ENCODE measurements at places on chromosomes 16 and 17. TPM values are rescaled to one million over a fixed set of nuclear protein-coding genes. Genes with fewer than 3 reads are reported as not detected.

DNA sequence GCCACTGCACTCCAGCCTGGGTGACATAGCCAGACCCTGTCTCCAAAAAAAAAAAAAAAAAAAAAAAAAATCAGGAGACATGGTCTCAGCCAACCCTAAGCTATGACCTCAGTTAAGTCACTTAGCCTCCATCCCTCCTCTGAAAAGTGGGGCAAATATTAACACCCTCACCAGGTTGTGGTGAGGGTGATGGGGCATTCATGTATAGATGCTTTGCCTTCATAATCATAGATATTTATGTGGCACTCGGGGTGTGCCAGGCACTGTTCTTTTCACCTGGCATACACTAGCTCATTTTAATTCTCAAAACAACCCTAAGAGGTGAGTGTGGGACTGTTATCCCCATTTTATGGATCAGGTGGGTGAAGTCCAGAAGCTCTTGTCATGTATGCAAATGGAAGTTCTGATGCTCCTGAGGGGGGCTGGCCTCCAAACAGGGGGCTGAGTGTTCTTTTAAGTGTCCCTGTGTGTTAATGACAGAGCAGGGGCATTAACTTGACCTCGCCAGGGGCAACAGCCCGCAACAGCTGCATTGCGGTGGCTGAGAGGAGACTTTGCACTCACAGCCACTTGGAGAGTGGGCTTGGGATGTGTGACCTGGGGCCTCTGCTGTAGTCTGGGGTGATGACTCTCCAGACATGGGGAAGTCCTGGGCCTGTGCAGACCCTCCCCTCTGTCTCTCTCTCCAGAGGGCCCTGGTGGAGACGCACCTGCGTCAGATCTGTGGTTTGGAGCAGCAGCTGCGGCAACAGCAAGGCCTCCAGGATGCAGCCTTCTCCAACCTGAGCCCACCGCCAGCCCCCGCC, 4.1 kb downstream of the TBKBP1 start:
- no peaks in the 10 kb centered on the region for H3K27me3 ChIP-seq
- no peak for DNase-seq
- no peaks in the 10 kb centered on the region for H3K36me3 ChIP-seq

- no peak overlapping the region for H3K4me3 ChIP-seq
- DNase-seq, result no peak
- H3K36me3 ChIP-seq, result no peaks in the 10 kb centered on the region
- H3K4me1 ChIP-seq, result peaks cover 6% of the 10 kb centered on the region
Observed at GRCh38 chr16:49055824-49056545, 225.7 kb downstream of the CBLN1 start.

The IGFBP4 gene
- 56.1 TPM for total RNA-seq

DNA sequence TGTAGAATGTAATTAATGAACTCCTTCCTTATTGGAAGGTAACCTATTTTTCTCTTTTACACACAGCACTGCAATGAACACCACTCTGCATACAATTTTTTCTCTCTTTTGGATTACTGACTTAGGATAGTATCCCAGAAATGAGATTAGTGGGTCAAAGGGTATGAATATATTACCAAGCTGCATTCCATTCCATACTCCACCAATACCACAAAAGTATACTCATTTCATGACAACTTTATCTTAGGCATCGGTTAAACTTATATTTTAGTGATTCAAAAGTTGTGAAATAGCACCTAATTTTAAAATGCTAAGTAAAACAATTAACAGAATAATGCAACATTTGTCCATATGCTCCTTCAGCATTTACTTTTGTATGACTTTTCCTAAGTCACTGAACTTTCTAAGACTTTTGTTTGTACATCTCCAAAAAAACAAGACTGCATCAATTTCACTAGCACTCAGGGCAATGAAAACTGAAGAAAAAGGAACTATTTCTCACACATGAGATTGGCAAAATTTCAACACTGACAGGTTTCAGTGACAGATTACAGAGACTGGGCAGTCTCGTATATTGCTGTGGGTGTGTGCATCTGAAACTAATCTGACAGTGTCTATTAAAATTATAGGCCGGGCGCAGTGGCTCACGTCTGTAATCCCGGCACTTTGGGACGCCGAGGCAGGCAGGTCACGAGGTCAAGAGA, 32.1 kb downstream of the HELZ start:
- H3K27ac ChIP-seq, result no peak overlapping the region
- peaks cover 2% of the 10 kb centered on the region for H3K36me3 ChIP-seq
- no peak overlapping the region for H3K4me3 ChIP-seq
- no peak for DNase-seq
- peaks cover 7% of the 10 kb centered on the region for H3K4me1 ChIP-seq

DNA sequence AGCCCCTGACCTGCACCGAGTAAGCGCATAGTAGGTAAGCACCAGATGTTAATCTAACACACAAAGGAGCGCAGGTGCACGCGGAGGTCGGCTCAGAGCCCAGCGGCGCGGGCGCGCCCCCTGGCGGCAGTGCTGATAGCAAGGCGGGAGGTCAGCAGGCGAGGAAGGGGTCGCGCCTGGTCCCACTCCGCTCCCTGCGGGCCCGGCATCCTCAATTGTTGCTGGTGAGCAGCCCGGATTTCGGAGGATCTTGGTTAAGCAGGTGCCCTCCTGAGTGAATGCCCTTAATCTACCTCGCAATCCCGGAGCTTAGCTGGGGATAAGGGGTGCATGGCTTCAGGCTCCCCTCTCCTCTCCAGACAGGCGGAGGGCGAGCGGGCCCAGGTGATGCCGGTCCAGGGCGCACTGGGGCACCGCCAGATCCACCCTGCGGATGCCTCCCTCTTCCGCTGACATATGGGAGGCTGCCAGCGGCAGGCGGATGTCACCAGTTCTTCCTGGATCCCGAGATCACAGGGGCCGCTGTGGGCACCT, 4.0 kb upstream of the WNT3 start:
- peaks cover 64% of the 10 kb centered on the region for H3K27me3 ChIP-seq
- no peak overlapping the region for H3K27ac ChIP-seq
- H3K4me3 ChIP-seq, result no peak overlapping the region
- H3K4me1 ChIP-seq, result peaks cover 20% of the 10 kb centered on the region
- DNase-seq, result no peak

DNA sequence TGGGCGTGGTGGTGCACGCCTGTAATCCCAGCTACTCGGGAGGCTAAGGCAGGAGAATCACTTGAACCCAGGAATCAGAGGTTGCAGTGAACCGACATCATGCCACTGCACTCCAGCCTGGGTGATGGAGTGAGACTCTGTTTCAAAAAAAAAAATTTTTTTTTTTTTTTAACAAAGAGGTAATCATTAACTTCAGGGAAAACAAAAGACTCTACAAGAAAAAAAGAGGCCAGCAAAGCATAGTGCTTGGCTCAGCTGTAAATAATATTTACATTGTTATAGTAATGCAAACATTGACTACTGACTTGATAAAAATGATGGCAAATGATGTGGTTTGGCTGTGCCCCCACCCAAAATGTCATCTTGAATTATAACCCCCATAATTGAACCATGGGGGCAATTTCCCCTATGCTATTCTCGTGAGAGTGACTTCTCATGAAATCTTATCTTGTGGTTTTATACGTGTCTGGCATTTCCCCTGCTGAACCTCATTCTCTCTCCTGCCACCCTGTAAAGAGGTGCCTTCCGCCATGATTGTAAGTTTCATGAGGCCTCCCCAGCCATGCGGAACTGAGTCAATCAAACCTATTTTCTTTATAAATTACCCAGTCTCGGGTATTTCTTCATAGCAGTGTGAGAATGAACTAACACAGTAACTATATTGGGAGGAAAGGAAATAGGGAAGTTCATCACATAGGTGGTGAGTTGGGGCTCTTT, 12.7 kb upstream of the SSTR2 start:
- peaks cover 3% of the 10 kb centered on the region for H3K36me3 ChIP-seq
- DNase-seq, result no peak
- no peak overlapping the region for H3K4me3 ChIP-seq
- no peak overlapping the region for H3K27ac ChIP-seq

DNA sequence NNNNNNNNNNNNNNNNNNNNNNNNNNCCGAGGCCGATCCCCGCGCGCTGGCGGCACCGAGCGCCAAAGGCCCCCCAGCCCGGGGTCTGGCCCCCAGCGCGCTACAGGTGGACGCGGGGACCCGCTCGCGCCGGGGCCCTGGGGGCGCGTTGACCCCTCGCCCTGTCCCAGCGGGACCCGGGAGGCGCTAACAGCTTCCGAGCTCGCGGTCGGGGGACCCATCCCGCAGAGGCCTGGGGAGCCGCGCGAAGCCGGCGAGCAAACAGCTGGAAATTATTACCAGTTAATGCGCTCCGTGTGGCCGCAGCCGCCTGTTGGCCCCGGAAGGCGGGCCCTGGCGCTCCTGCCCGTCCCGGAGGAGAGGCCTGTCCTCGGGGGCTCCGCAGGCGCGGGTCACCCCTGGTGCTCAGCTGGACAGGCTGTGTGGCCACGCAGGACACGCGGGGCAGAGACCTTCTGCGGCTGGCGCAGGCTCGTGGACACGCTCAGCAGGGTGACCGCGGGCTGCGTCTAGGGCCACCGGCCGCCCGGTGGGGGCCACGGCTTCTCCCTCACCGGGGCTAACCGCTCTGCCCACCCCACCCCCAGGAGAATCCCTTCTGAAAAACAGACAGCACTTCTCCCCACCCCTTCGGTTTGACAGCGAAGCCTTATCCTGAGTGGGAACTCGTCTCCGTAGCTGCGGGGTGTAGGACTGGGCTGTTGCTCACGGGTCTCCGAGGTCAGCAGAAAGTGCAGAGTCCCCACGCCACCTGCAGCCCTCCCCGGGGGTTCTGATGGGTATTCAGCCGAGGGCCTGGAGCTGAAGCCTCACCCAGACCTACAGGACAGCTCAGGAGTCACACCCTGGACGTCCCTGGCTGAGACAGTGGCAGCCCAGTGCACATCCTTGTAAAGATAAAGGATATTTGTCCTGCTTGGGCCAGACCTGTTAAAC, 138.7 kb upstream of the RPH3AL start:
- no peak overlapping the region for H3K27ac ChIP-seq
- H3K27me3 ChIP-seq, result peaks cover 30% of the 10 kb centered on the region
- peak; percentile 49 for DNase-seq

DNA sequence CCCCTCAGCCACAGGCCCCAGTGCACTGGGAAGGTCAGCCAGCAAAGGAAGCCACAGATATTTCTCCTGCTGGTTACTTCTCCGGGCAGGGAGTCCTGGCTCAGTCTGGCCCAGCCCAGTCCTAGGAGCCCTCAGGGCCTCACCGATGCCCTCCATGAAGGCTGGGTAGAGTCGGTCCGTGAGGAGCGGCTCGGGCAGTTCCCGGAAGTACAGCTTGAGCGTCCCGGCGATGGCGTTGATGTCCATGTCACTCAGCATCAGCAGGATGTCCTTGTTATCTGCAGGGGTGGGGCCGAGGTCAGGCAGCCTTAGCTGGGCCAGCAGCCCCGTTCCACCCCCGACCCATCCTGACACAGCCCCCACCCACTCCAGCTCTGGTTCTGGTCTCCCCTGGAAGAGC, 13.7 kb downstream of the TIMM22 start:
- H3K27ac ChIP-seq, result peak overlapping the region; percentile 19
- H3K27me3 ChIP-seq, result no peaks in the 10 kb centered on the region
- DNase-seq, result no peak
- no peaks in the 10 kb centered on the region for H3K36me3 ChIP-seq
- H3K4me1 ChIP-seq, result no peaks in the 10 kb centered on the region
- H3K4me3 ChIP-seq, result no peak overlapping the region

DNA sequence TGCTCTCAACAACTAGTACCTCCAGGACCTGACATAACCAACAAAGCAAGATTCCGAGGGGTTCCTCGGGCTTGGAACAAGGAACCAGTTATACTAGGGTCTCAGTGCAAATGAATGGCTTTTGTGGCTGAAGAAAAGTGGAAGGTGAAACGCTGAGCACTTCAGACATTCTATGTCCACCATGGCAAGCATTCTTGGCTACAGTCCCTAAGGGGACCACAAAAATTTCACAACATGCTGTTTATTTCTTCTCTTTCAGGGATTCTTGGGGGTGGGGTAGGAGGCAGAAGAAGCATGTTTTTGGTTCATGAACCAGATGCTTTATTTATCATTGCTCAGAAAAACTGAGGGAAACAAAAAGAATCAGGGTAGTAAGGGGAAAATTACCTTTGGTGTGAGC, 479.9 kb upstream of the CDH11 start:
- H3K36me3 ChIP-seq, result peaks cover 5% of the 10 kb centered on the region
- H3K27me3 ChIP-seq, result peaks cover 7% of the 10 kb centered on the region
- no peak for DNase-seq
- peaks cover 33% of the 10 kb centered on the region for H3K4me1 ChIP-seq
- no peak overlapping the region for H3K4me3 ChIP-seq

DNA sequence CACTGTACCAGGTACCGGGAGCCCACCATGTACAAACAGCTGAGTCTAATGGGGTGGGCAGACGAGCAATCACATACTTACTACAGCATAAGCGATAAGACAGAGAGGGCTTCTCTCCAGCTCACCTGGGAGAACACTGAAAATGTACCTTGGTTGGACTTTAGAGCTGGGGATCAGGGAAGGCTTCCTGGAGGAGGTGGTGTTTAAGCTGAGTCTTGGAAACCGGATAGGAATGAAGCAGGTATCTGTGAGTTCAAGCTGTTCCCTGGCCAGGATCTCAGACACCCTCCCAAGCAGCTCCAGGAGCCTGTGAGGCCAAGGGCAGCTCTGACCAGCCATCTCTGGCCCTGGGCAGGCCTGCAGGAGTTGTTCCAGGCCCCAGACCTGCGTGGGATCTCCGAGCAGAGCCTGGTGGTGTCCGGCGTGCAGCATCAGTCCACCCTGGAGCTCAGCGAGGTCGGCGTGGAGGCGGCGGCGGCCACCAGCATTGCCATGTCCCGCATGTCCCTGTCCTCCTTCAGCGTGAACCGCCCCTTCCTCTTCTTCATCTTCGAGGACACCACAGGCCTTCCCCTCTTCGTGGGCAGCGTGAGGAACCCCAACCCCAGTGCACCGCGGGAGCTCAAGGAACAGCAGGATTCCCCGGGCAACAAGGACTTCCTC, 8.0 kb upstream of the SERPINF1 start:
- H3K4me3 ChIP-seq, result no peak overlapping the region
- H3K4me1 ChIP-seq, result peaks cover 6% of the 10 kb centered on the region
- H3K27ac ChIP-seq, result no peak overlapping the region
- no peaks in the 10 kb centered on the region for H3K36me3 ChIP-seq
